ENCODE measurements at places on chromosomes 13 and 19. TPM values are rescaled to one million over a fixed set of nuclear protein-coding genes. Genes with fewer than 3 reads are reported as not detected.
A peak's percentile ranks its signal among the peaks of the same experiment; 100 is the strongest.

Gene NTN5
- total RNA-seq = not detected

Gene CD33
- not detected for total RNA-seq

- no peak for DNase-seq
Observed at GRCh38 chr13:64910096-64910495, 2320.0 kb downstream of the PCDH9 start.

Gene CILP2
- not detected for total RNA-seq

DNA sequence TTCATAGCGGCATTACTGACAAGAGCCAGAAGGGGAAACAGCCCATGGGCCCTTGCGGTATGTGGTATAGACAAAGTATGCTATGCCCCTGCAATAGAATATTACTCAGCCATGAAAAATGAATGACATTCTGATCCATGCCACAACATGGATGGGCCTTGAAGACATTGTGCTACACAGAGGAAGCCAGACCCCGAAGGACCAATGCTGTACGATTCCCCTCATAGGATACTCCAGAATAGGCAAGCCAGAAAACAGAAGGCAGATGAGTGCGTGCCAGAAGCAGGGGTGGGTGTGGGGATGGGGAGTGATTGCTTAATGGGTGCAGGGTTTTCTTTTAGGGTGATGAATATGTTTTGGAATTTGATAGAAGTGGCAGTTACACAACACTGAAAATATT is 342.0 kb downstream of the TEX29 start:
- no peak for DNase-seq

DNA sequence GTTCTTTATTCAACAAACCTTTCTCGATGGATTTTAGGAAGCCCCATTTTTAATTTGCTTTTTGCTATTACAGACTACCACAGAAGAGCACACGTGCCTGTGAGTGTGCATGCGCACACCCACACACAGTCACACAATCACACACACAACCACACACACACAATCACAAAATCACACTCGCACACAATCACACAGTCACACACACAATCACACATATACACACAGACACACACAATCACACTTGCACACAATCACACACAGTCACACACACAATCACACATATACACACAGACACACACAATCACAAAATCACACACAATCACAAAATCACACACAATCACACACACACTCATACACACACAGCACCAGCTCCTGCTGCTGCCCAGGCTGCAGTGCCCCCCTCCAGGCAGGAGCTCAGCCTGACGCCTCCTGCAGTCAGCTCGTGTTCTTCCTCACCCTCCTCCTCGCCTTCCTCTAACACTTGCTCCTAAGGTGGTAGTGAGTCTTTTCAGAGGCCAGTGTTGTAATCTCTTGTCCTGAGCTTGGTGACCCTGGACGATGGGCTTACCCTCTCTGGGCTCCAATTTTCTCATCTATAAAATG is 125.0 kb upstream of the SOX1 start:
- no peak for DNase-seq

DNA sequence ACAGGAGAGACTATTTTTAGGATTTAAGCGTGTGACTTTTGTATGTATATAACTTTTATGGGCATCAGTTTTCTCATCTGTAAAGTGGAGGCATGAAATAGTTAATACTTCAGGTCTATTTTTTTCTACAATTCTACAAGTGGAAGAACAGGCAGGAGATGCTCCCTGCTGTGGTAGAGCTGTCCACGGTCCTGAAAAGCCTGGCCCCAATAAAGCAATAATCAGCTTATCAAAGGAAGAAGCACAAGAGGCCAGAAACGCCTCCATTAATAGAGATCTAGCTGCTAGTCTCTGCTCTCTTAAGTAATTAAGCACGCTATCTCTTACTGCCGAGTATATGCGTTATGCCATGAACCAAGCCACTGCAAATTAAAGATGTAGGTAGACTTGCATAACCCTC is 28.0 kb upstream of the WASF3 start:
- peak; percentile 23 for DNase-seq

Gene ASF1B
- total RNA-seq = 4.4 TPM

GRCh38 chr13:103031332-103031873 is 34.8 kb downstream of the SLC10A2 start:
- DNase-seq = no peak

GRCh38 chr13:44415815-44416214 is 42.2 kb downstream of the SERP2 start:
- DNase-seq = no peak

GRCh38 chr13:106518512-106518911 is 16.9 kb downstream of the EFNB2 start:
- no peak for DNase-seq

DNA sequence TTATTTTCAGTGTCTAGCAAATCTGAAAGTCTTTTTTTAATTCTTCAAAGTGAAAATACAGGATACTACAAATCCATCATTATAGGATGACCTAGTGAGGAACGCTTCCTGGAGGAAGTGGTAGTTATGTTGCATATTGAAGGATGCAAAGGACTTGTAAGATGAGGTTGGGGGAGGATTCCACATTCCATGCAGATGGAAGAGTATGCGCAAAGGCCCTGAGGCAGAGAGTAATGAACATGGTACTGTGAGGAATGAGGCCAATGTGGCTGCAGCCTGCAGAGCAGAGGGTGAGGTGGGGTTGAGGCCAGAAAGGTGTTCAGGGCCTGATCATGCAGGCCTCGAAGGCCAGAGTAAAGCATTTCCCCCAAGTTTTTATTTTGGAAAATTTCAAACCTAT is 202.8 kb downstream of the MTUS2 start:
- no peak for DNase-seq

DNA sequence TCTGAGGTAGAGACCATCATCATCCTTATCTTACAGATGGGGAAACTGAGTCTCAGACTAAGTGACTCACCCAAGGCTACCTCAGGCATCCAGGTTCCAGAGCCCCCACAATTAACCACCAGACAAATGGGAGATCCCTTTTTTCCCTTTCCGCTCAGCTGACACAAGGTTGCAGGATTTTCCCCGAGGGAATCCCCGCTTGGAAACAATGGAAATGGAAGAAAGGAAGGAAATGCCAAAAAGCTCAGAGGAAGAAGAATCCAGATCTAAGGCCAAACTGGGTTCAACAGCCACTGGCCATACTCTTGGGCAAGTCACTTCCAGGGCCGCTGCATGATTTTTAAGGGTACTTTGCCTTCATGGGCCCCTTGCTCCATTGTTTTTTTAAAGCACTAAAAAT is 1.6 kb downstream of the ZNF71 start:
- no peak for DNase-seq

Data from kidney epithelial cell (primary cell).